Suppressor macrophage (primary cell): ENCODE measurements at places on chromosomes 3 and 15.

- no peak for DNase-seq
Observed at GRCh38 chr15:43877371-43877770, 50.6 kb downstream of the WDR76 start.

- DNase-seq: no peak
Observed at GRCh38 chr15:101504373-101504772, 14.9 kb upstream of the PCSK6 start.

DNA sequence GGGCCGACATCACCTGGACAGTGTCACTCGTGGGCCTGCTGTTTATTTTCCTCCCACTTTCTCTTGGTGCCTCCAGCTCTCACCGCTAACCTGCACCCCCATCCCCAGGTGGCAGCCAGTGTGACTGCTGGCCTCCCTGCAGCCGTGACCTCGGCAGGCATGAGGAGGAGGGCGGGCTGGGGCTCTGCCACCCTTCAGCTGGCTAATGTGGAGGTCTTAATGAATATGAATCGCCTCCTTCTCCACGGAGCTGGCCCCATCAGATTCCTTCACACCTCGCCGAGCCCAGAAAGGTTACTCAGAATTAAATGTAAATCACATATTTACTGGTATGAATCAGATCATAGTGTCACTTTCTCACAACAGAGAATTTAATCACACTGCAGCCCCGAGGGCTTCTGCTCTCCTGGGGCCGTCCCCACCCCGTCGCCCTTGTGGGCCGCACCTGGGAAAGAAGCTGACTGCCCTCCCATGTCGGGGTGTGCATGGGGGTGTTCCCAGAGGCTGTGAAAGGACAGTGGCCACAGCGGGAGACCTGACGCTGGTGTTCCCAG lies 171.1 kb upstream of the TLE3 start:
- DNase-seq: no peak

DNA sequence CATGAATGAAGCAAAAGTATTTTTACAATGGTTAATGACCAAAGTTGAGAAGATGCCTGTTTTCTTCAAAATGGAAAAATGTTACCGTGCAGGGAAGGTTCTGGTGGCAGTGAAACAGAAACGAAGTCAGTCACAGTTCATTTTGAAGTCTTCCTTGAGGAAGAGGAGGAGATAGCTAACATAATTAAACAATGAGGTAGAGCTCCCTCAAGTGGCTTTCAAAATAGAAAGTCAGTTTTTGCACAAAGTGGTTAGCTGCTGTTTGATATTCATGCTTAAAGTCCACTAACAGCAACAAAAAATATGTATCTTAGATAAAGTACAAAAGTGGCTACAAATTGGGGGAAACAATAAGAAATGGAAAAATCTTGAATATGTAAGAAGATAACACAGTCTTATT lies 87.3 kb downstream of the TFG start:
- no peak for DNase-seq

GRCh38 chr3:114480442-114480841 lies 186.6 kb downstream of the TIGIT start:
- DNase-seq: peak; percentile 3
